ENCODE measurements at places on chromosomes 6 and 20.
A peak's percentile ranks its signal among the peaks of the same experiment; 100 is the strongest.

- DNase-seq = no peak
These were observed 76.0 kb downstream of the LCA5 start for GRCh38 chr6:79461205-79461604.

GRCh38 chr6:4775494-4776130, 592 bp upstream of the CDYL start:
- peak; percentile 78 for DNase-seq

GRCh38 chr6:127877231-127877630, 23.6 kb downstream of the THEMIS start:
- DNase-seq = no peak

GRCh38 chr6:159761129-159761872, 544 bp upstream of the ACAT2 start:
- no peak for DNase-seq

DNA sequence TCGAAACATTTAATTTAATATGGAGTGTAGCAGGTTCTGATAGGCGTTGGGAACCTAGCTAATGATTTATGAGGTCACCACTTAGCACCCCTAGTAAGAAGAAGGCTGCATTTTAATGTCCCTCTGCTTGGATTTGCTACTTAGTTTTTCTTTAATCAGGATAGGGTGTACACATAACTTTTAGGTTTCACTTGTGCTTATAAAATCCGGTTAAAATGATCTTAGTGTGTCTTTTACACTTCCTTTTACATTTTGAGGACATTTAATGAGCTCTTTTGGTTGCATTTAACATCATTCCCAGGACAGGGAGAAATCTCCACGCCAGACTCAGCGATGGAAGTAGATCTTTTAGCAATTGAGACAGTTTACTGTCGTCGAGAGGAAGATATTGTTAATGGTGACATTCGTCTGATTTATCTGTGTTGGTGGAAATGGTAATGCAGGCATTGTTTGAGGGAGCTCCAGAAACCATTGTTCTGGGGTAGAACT, 5.6 kb downstream of the TFAP2A start:
- DNase-seq = no peak
